Stimulated activated CD4-positive, alpha-beta T cell treated with anti-CD3 and anti-CD28 coated beads, Interleukin-1b, Interleukin-23, amount 100 ng/mL, for 4 hours (primary cell): ENCODE measurements at places on chromosomes 12 and 14.

DNA sequence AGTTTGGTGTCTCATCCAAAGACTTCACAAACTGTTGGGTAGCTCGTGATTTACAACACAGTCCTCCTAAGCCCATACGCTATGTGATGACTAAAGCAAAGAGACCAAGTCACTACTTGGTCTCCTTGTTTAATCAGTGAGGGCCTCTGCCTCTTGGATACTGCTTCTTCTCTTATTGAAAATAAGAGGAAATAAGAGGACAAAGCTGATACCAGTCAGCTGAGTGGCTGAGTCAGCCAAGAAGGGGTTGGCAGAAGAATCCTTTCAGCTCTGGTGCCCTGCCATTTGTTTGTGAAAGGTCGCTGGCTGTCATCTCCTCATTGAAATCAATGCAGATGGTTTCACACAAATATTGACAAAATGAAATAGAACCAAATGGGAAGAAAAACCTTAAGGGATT, 67.5 kb upstream of the SLC35F4 start:
- DNase-seq = no peak

DNA sequence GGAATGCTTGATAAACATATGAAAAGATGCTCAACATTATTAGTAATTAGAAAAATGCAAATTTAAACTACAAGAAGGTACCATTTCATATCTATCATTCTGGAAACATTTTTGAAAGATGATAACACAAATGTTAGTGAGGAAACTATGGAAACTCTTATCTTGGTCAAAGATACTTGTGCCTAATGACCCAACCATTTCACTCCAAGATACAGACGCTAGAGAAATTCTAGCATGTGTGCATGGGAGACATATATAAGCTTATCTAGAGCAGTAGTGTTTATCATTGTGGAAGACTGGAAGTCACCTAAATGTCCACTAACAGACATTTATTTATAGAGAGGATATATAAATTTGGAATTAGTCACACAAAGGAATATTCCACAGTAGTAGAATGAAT, 143.1 kb upstream of the HMGA2 start:
- DNase-seq = no peak

GRCh38 chr14:21505012-21505553, 6.1 kb downstream of the METTL3 start:
- DNase-seq = no peak

DNA sequence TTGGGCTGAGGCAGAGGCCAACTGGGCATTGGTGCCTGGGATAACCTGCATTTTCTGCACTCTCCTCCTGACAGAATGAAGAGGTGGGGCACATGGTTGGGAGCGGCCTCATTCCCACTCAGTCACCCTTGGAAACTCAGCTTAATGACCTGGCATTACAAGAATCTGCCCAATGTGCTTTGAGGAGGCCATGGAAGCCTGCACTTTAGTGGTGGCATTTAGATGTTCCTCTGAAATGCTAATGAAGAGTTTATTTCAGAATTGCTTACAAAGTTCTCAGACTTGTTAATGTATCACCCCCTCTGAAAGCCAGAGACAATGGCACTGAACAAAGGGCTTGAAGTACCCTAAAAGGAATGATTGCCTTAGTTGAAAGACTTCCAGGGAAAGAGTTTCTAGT, 71.4 kb upstream of the PARP11 start:
- DNase-seq = no peak

- DNase-seq = no peak
These were observed 20.5 kb upstream of the MTERF2 start for GRCh38 chr12:107007411-107007810.

DNA sequence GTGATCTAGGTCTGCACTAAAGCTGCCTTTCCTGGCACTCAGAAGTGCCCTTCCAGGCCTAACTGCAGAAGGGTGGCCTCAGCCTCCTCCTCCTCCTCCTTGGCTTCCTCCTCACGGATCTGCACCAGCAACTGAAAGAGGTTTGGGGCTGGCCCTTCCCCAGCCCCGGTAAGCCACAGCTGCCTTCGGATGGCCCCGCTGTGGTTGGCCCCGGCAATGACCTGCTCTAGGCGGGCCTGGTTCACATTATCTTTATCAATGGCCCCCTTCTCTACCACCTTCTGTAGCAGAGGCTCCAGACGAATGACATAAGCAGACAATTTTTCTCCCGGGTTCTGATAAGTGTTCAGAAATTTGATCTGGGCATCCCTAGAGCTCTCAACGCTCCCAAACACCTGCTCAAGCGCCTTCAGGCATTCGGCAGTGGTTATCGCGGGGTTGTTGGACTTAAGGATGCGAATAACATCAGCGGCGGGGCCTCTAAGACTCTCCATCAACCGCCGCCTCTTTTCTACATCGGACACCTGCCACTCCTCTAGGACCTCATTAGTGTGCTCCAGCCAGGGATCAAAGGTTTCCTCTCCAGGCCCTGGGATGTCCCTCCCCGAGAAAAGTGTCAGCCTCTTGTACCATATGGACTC, 1.5 kb downstream of the PNMA1 start:
- DNase-seq = no peak

- no peak for DNase-seq
These were observed 279.9 kb upstream of the SYT1 start for GRCh38 chr12:78584695-78585094.

DNA sequence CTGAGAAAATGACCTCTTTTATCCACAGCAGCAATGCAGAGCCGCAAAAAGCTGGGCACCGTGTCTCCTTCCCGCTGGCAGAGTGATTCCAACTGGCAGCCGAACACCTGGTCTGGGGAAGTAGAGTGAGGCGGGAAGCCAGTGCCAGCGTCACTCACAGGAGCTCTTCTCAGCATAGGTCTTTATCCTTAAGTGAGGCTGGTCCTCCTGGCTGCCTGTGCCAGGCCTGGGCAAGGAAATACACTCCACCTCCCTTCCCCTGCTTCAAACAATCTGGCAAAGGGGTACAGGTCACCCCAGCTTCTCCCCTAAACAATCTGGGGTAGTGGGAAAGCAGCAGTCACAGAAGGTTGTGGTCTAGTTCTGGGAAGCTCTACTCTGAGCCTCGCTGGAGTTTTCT, 4.8 kb downstream of the ARHGAP9 start:
- no peak for DNase-seq

DNA sequence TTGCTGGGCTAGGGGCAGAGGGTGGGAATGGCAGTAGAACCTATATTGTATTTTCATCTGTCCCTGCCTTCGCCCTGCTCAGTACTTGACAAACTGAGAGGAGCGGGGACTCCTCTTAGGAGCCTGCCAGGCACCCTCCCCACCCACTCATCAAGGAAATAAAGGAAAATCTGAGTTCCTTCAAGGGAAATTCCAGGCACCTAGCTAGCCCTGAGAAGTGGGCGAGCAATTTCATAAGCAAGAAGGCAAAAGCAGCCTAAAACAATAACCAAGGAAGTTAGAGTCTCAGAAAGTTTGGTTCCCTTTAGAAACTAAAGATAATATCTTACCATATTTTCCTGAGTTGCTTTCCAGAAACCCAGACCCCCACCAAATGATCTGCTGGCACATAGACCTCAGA, 10.6 kb upstream of the PLEKHD1 start:
- DNase-seq = no peak

DNA sequence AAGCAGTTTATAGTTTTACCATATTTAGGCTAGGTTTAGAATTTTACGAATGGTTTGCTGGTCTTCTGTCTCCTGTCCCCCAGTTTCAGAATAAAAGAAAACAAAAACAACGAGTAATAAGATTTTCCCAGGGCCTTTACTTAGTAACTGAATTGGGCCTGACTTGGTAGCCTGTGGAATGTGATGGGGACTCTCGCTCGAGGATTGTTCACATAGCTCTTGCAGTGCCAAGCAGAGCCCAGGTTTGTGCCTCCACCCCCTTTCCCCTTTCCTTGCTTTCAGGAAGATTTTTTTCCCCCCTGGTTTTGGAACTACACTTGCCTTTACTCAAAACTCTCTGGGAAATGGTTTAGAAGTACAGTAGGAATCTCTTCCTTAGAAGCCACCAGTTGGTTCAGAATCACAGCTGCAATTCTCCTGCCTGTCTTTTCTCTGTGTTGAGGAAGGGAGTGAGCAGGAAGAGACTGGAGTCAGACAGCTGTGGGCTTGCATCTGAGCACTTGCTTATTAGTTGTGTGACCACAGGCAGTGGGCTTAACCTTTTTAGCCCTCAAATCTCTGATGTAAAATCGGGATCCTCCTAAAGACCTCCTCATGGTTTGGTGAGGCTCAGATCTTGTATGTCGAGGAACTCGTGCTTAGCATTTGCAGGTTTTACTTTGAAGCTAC, 501.2 kb downstream of the PCNX1 start:
- no peak for DNase-seq

DNA sequence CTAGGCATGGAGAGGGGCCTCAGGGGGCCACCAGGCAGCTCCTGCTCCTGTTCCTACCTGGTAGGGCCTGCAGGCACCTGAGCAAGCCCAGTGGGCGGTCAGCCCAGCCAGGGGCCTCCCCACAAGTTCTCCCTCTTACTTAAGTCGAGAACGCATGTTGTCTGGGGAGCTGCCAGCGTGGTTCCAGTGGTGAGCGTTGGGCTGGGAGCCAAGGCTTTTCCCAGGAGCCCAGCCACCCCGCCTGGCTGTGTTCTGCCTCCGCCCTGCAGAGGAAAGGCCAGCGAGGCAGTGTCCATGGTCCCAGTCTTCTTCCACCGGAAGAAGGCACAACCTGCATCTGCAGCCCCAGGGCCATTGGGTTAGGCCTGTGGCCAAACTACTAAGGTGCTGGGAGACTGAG, 1.4 kb downstream of the C14orf180 start:
- DNase-seq = no peak

GRCh38 chr12:64656429-64656828, 46.1 kb downstream of the RASSF3 start:
- no peak for DNase-seq
